ENCODE measurements at places on chromosomes 16 and 17. TPM values are rescaled to one million over a fixed set of nuclear protein-coding genes. Genes with fewer than 3 reads are reported as not detected.

KRTAP4-9 gene
- total RNA-seq = not detected

ABCA8 gene
- total RNA-seq = under 0.01 TPM

TEX19 gene
- total RNA-seq = not detected

TMEM114 gene
- not detected for total RNA-seq

KREMEN2 gene
- 0.33 TPM for total RNA-seq
